ENCODE measurements at places on chromosomes 3 and 15. TPM values are rescaled to one million over a fixed set of nuclear protein-coding genes. Genes with fewer than 3 reads are reported as not detected.

DNA sequence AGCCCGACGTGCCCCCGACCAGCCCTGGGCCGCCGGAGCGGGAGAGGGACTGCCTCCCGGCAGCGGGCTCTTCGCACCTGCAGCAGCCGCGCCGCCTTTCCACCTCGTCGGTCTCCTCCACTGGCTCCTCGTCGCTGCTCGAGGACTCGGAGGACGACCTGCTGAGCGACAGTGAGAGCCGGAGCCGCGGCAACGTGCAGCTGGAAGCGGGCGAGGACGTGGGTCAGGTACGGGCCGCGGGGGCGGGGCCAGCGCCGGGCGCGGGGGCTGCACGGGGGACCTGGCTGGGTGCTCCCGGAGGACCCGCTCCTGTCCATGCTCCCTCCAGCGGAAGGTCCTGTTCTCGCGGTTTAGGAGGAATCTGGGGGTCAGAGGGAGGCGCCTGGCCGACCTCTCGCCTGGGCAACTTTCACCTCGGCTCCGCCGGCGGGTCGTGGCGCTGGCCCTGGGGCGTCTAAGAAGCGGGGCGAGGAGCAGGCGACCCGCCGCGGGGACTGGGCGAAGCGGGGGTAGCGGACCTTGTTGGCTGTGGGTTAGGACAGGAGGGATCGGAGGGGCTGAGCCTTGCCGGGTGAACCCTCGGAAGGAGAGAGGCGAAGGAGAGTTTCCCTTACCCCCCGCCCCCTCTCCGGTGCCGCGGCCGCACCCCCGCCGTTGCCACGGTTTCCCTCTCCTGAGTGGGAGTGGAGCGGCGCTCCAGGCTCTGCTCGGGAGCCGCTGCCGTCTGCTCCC lies 682 bp downstream of the ITPKA start:
- no peak for DNase-seq

SAMMSON gene
- total RNA-seq: not detected

GOLGA8J gene
- 0.50 TPM for total RNA-seq

DNA sequence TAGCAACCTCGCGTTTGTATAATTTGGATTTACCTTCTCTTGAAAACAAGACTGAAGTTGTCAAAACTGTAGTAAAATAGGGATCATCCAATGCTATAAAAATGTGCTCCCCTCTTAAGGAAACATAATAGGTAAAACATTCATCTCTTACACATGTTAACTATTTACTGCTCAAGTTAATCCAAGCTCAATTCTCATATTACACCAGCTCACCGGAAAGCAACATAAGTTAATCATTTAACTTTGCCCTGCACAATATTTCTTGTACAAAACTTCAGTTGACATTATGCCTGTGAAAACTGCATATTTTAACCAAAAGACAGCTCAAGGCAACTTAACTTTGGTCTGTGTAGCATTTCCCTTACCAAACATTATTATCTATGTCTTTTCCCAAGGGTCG lies 634.2 kb downstream of the NAALADL2 start:
- no peak for DNase-seq

DNA sequence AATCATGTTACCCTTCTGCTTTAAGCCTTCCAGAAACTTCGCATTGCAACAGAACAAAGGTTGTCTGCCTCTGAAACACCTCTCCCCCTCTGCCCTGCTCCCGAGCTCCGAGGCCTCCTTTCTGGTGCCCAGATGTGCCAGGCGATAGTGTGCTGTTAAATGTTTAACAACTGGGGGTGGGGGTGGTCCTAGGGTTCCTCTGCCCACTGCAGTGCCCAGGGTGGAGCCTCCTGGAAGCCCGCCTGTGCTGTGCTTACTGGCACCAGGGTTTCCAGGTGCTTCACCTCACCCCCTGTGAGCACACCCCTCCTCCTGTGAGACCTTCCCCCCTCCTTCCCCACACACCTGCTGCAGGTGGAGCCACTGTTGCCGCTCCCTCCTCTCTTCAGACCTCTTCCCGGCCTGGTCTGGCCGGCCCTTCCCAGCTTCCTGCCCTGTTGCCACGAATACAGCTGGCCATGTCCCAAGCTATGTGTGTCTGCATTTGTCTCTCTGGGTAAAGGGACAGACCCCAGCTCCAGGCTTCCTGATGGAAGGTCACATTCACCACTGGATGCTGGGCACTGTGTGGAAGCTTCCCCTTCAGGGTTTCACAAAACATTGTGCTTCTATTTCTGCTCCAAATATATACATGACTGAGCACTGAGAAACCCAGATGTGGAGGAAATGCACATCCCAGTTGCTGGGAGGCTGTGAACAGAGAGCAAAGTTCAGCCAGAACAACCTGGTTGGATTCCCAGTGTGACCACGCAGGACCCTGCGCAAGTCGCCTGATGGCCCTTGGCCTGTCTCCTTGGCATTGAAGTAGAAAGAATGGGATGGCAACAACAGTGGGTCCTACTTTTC lies 37.2 kb downstream of the MGLL start:
- no peak for DNase-seq

GRCh38 chr3:153960458-153961074 lies 160.6 kb upstream of the ARHGEF26 start:
- DNase-seq: no peak

DNA sequence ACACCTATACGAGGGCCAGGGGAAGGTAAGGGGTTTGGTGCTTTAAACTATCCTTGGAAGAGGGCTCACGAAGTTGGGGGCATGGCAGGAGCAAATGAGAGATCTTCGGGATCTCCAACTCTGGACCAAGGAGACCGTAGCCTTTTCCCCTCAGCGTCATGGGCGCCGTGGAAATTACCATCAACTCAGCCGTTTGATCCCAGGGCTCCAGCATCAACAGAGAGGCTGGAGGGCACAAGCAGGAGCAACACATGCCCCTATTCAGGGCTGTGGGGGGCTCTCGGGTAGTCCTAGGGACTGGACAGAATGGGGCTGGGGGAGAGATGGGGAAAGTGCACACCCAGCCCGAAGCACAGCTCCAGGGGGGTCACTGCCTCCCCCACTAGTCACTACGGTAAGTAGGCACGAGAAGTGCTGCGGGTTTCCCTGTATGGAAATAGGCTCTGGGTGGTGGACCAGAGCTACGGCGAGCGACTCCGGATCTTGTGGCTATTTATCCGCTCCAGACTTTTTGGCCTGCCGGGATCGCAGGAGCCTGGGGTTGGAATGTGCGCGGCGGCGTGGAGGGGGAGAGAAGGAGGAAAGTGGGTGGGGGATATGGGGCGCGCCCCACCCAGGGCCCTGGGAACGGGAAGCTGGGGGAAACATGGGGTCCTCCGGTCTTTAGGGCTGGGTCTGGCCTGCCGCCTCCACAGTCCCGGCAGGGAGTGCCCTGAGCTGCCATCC lies 539 bp upstream of the LAMB2 start:
- DNase-seq: no peak

- no peak for DNase-seq
Measured at GRCh38 chr3:26699553-26699952, 77.0 kb downstream of the LRRC3B start.

DNA sequence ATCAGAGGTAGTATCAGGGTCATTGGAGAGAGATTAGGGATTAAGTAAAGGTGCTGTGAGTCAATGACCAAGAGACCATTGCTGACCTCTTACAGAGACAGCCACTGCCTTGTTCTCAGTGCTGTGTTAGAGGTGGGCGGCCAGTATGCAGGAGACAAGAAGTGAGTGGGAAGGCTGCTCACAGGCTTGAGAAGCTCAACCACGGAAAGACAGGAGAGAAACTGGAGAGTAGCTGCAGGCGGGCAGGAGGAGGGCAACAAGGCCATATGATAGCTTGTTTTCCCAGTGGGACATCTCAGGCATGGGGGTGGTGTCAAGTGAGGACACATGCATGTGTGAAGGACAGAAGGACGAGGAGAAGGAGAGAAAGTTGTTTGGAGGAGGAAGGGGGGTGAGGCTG lies 237.3 kb downstream of the PDCD6IP start:
- DNase-seq: no peak

MYRIP gene
- not detected for total RNA-seq

GRCh38 chr3:26105261-26105660 lies 315.4 kb downstream of the OXSM start:
- DNase-seq: no peak

- DNase-seq: no peak
Measured at GRCh38 chr3:194089357-194090177, 46.4 kb upstream of the HES1 start.

NCKIPSD gene
- total RNA-seq: 14.6 TPM

- DNase-seq: no peak
Measured at GRCh38 chr3:167304077-167304476, 76.0 kb downstream of the ZBBX start.

DNA sequence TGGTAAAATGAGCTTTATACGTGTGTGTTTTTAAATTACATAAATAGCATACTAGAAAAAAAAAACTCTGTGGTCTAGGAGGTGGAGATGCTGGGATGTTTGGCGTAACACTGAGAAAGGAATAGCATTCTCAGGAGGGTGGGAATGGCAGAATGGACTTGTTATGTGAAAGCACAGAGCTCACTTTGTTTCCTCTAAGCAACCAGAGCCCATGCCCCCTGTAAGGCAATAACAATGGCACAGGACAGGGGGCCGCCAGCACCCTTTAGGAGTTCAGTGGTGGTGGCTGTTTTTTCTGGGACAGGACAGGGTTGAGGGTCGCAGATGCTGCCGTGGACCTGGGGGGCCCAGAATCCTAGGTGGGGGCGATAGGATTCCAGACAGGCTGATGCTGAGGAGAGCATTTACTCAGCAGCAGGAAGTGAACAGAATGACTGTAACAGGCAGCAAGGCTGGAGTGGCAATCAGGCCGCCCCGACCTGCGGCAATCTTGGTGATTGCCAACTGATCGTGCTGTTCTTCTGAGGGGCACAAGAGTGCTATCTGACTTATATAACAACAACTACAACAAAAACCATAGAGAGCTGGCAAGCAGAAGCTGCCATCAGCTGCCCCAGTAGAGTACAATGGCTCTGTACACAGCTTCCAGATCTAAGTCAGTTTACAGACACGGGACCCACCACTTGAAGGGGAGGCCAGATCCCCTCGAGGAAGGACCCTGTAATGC lies 160.4 kb downstream of the UACA start:
- DNase-seq: no peak

DNA sequence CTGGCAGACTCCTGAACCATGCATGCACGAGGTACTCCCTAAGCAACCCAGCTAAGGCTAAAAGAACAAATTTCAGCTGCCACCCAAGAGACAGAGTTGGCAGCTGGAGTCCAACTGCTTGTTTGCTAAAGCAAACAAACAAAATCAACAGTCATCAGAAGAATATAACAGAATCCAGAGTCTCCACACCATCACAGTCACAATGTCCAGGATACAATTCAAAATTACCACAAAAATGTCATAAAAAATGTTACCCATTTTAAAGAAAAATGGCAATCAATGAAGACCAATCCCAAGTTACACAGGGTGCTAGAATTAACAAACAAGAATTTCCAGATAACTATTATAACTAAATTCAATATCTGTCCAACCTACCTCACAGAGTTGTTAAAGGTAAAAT lies 42.9 kb downstream of the RFTN1 start:
- DNase-seq: no peak

DNA sequence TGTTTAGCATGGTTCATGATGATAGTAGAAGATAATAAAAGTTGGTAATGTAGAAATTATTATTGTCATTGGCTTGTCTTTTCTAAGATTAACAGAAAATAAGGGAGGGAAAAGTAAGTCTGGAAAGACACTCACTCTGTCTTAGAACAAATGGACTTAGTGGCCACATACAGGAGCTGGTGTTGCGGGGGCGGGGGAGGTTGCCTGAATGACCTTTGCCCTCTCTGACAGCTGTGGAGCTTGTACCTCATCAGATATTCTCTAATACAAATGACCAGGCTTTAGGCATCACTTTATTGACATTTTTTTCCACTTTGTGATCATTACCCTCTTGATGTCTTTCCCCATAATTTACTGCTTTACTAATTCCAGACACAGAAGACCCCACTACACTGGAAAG lies 5.9 kb downstream of the TAGLN3 start:
- no peak for DNase-seq

GRCh38 chr3:123071581-123071980 lies 4.8 kb downstream of the PDIA5 start:
- DNase-seq: no peak

CEP19 gene
- 1.4 TPM for total RNA-seq

EID1 gene
- 67.6 TPM for total RNA-seq

DNA sequence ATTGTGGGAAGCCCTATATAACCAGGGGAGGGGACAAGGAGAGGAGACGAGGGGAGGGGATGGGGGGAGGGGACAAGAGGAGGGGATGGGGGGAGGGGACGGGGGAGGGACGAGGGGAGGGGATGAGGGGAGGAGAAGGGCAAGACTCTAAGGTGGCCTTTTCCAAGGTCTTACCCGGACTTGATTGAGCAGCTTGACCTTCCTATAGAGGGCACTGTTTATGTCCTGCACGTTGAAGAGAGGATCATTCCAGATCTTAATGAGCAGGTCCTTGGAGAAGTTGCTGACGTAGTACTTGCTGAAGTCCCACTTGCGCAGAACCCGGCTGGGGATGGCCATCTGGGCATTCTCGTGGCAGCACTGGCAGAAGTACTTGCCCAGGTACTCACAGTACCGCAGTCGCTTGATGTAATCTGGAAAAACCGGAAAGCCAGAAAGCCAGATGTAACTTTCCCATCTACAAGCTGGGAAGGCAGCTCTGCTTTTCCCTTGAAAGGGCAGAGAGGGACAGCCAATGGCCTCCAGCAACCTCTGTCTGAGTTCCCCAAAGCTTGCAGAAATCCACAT lies 55.7 kb downstream of the RUBCN start:
- DNase-seq: no peak

GRCh38 chr15:20356911-20357480 lies 184.6 kb downstream of the GOLGA6L6 start:
- no peak for DNase-seq

DNA sequence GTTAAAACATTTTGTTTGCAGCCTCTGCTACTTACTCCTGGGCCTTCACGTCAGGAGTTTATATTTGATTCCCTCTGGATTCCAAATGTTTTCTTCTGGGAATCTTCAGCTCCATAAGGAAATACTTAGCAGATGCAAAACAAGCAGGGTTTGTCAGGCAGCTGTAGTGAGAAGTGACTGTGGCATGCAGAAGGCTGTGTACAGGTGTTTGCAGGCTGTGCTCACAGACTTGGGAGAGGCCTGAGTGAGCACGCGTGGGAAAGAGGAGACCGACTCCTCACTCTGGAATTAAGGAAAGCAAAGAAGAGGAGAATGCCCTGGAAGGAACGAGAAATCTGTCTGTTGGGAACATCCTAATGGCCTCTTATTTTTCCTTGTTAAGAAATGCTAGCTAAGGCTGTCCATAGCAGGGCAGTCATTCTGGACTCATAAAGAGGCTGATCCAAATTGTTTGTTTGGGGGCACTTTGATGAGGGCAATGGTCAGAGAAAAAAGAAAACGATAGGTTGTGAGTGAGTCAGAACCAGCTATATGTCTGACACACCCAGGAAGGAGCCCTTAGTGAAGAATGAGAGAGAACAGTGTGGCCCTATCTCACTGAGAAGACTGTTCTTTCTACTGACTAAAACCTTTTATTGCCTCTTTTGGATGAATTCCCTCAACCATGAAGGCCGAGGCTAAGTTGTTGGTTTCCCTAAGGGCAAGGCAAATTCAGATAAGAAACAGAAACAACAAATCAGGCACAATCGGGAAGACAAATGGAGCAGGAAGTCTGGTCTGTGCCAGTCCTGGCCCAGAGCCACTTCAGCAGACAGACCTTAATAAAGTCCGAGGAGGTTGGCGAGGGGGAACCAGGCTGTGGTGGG lies 82.6 kb downstream of the TGFBR2 start:
- DNase-seq: no peak
